ENCODE measurements at places on chromosomes 12 and 14. TPM values are rescaled to one million over a fixed set of nuclear protein-coding genes. Genes with fewer than 3 reads are reported as not detected.

SENP1 gene
- 12.9 TPM for total RNA-seq

MAP1LC3B2 gene
- total RNA-seq = 0.82 TPM

KIF26A gene
- 8.0 TPM for total RNA-seq

RTL1 gene
- not detected for total RNA-seq

NTN4 gene
- 211 TPM for total RNA-seq

- no peak for DNase-seq
Measured at GRCh38 chr12:52812749-52813148, 1.2 kb downstream of the KRT4 start.

GRCh38 chr14:34873589-34874385, 1.4 kb downstream of the BAZ1A start:
- DNase-seq = no peak
